Renal pelvis (tissue), 12 donors: ENCODE measurements at places on chromosomes 16 and 17. TPM values are rescaled to one million over a fixed set of nuclear protein-coding genes. Genes with fewer than 3 reads are reported as not detected.

The RASL10B gene
- 17.1 TPM for polyA plus RNA-seq

The NUPR1 gene
- 6.4 TPM for polyA plus RNA-seq

The PDIA2 gene
- 0.58 TPM for polyA plus RNA-seq

The TNK1 gene
- 6.1 TPM for polyA plus RNA-seq

The SMTNL2 gene
- polyA plus RNA-seq, result 67.4 TPM

The PTX4 gene
- polyA plus RNA-seq, result not detected

The OTOP3 gene
- polyA plus RNA-seq, result not detected

The CIBAR2 gene
- 0.22 TPM for polyA plus RNA-seq

The NPIPA3 gene
- not detected for polyA plus RNA-seq

The SECTM1 gene
- 1.8 TPM for polyA plus RNA-seq

The MSRB1 gene
- polyA plus RNA-seq, result 87.6 TPM

The NOL3 gene
- 4.1 TPM for polyA plus RNA-seq

The PIK3R6 gene
- 1.8 TPM for polyA plus RNA-seq

The KRT15 gene
- 3.1 TPM for polyA plus RNA-seq

The TMEM88 gene
- polyA plus RNA-seq, result 32.4 TPM

The CNTD1 gene
- polyA plus RNA-seq, result 1.3 TPM

The ASPHD1 gene
- 1.0 TPM for polyA plus RNA-seq

The LHX1 gene
- polyA plus RNA-seq, result 141 TPM

The HAPSTR1 gene
- 47.5 TPM for polyA plus RNA-seq

The SHCBP1 gene
- polyA plus RNA-seq, result 8.7 TPM

The CARD14 gene
- 1.1 TPM for polyA plus RNA-seq

The SYCE1L gene
- 5.6 TPM for polyA plus RNA-seq

The FOXL1 gene
- 13.5 TPM for polyA plus RNA-seq

The SRL gene
- 1.1 TPM for polyA plus RNA-seq

The RAB37 gene
- polyA plus RNA-seq, result 5.3 TPM

The ARL6IP1 gene
- polyA plus RNA-seq, result 248 TPM

The PLA2G10 gene
- 0.31 TPM for polyA plus RNA-seq

The KRT14 gene
- not detected for polyA plus RNA-seq

The FAM83G gene
- polyA plus RNA-seq, result 9.6 TPM

The XAF1 gene
- 25.5 TPM for polyA plus RNA-seq
